Jurkat, Clone E6-1 (cell line): ENCODE measurements at places on chromosomes 13 and 19.

DNA sequence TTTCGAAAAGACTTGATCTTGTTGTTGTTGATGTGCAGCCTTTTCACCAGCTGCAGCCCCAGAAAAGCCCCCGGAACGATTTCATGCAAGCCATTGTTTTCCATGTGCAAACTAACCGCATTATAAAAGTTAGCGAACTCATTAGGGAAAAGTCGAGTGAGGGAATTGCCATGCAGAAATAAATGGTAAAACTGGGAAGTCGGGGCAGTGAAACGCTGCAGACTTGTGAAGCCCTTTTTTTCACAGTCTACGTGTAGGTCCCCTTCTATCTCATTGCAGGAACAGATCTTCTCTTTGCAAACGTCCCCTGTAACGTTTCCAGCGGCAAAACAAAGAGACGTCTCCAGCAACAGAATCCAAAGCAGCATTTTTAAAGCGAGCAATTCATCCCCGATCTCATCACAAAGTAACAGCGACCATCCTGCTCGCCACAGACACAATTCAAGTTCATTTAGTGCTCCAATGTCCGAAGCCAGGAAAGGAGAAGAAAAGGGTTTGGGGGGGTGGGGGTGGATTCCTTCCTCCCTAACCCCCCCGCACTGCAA lies 1.1 kb downstream of the SLITRK1 start:
- no peak for DNase-seq

DNA sequence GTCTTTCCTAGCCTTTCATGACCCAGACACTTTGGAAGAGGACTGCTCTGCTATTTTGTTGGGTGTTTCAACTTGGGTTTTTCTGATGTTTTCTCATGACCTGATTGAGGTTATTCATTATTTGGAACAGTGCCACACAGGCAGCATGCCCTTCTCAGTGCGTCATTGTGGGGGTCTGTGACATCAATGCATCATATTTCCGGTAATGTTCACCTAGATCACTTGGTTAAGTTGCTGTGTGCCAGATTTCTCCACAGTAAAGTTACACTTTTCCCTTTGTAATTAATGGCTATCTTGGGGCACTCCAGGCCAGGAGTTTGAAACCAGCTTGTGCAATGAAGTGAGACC lies 124.4 kb downstream of the SIPA1L3 start:
- no peak for DNase-seq

DNA sequence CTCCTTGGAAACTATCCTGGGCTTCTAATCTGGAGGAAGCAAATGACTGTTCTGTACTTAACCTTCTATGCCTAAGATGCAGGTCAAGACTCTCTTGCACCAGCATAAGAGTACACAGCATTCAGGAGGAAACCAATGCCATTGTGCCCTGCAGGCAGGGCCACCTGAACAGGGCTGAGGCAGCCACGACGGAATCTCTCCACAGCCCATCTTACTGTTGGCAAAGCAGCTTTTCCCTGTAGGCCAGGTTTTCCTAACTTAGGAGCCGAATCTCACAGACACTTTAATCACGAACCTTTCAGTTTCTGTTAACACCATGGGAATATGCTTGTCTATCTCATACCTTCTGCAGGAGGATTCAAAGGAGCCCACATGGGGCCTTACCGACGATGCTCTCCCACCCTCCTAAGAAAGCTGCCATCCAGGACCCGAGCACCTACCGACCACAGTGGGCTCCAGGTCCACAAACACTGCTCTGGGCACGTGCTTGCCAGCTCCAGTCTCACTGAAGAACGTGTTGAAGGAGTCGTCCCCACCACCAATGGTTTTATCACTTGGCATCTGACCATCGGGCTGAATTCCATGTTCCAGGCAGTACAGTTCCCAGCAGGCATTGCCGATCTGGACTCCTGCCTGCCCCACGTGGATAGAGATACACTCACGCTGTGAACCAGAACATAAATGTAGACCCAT lies 2.6 kb downstream of the TUBA3C start:
- DNase-seq = no peak

DNA sequence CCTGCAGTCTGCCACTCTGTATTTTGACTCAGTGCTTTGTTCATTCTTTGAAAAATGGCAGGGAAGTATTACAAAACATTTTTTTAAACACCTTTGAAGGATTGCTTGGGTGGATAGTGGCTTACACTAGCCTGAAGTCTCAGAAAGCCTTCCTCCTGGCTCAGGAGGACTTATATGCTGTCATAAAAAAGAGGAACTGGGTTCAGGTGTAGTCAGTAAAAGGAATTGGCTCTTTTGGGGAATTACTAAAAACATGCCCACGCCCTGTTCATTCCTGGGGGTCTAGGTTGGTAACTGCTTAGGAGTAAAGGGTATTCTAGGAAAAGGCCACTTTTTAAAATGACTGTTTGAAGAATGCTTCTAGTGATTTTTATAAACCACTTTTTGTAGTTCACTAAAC lies 186.9 kb downstream of the SHISA2 start:
- DNase-seq = no peak

- no peak for DNase-seq
Measured at GRCh38 chr19:18789883-18790565, 1.1 kb downstream of the COMP start.

GRCh38 chr19:51250786-51251467 lies at the start of gene SIGLECL1:
TSS of gene SIGLECL1 (plus strand) at chr19:51251080. CDS start at chr19:51264073, 12,993 bp downstream.
- no peak for DNase-seq

DNA sequence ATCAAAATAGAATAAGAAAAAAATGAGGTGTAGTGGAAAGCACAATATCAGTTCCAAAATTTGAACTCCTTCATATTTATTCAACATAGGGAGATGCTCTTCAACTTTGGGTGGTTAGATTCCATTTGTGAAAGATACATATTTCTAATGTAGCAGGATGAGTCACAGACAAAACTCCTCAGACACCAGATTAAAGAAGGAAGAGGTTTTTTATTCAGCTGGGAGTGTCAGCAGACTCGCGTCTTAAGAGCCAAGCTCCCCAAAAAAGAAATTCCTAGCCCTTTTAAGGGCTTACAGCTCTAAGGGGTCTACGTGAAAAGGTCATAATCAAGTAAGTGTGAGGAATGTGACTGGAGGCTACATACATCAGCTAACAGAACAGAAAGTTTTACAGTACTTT lies 6.8 kb upstream of the ZNF765 start:
- no peak for DNase-seq

- DNase-seq = no peak
Measured at GRCh38 chr19:51654783-51655182, 8.2 kb upstream of the SIGLEC14 start.
